NCI-H510A (cell line): ENCODE measurements at places on chromosomes 16 and 17.
A peak's percentile ranks its signal among the peaks of the same experiment; 100 is the strongest.

GRCh38 chr17:79778504-79779083, 646 bp downstream of the CBX2 start:
- DNase-seq, result peak; percentile 40

DNA sequence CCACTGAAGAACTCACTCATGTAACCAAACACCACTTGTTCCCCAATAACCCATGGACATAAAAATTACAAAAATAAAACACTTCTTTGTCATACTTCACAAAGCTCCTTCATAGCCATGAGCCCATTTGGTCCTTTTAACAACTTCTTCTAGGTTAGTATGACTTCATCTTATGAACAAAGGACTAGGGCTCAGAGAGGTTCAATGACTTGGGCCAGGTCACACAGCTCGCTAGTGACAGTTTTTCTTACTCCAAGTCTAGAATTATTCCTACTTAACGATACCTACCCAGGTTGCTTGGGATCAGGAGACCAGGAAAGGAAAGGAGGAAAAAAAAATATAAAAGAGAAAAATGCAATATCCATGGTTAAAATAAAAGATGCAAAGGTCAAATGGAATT, 353.4 kb downstream of the SOX9 start:
- no peak for DNase-seq

- DNase-seq, result no peak
Measured at GRCh38 chr17:2770129-2770528, 20.7 kb upstream of the CCDC92B start.

DNA sequence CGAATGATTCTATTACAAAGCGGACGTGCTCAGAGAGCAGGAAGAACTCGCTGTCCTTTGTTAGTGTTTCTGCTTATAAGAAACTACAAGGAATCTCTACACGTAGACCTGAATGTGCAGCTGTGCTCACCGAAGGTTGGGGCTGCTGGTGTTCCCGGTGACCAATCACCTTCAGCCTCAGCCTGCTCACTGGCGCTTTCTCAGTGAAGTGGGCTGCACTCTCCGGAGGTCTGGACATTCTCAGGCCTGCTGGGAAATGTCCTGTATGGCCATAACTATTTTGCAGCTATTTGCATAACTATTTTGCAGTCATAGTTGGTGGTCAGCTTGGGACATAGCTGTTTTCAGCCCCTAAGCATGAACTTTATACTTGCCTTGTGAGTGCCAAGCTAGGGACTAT, 9.7 kb upstream of the CIAO3 start:
- DNase-seq, result no peak

DNA sequence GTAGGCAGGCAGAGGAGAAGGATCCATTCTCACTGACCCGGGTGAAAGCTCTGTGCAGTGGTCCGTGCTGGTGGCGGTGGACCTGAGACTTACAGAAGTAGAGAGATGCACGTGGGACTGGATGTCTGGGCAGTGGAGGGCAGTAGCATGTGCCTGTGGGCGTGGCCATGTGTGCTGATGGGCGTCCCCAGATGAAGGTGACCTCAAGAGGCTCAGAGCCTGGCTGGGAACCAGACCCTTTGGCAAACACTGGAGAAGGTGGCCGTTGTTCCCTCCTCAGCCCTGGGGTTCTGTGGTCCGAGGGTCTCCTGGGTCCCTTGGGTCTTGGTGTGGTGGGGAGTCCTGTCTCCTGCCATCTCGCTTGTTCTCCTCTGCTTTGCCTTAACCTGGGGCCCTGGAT, 15.6 kb downstream of the WSCD1 start:
- no peak for DNase-seq

DNA sequence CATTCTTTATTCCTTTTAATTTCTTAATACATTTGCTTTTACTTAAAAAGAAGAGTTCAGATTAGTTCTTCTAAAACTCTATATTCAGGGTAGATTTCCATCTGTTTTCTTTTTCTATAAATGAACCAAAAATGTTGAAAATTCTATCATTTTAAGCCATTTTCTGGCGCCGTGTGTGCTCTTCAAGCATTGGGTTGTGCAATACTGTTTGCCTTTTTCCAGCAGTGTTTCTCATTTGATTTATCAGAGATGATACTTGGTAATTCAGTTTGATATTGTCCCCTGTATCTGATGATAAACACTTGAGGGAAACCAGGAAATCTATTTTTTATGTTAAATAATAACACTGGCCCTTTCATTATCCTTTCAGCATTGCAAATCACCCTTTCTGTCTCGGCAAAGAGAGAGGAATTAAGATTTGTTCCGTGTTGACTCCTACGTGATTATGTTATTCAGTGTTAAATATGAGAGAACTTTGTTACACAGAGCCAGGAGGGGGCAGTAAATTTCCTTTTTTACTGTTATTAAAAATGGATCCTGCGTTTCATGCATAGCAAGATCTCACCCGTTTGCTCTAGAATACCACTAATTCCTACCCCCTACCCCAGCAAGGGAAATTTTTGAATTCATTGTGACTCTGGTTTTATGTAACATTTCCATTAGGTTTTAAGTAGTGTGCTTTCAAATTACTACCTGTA, 606.9 kb upstream of the RBFOX1 start:
- DNase-seq, result no peak

DNA sequence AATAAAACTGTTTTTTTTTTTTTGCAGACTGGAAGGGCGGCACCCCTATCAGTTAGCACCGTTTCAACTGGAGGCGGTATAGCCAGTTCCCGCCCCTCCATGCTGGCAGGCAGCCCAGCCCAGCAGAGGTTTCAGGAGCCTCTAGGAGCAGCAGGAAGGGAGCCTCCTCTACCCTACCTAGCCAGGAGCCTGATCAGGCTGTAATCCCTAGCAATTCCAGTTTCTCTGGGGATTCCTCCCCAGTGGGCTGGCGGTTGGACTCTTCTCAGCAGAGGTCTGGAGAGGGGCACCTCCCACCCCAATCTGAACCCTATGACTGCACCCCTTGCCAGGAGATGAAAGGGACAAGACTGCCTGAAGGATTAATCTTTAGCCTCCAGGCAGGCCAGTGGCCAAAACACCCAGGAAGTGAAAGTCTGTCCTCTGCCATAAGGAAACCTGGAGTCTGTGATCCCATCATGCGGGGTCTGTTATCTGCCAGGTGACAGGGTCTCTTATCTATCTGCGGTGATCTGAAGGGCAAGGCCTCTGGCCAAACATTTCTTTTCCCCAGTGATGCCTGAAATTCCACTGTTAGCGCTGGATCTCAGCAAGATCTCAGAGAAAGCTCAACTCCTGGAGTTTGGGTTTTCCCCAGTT, 4.9 kb upstream of the CDH1 start:
- no peak for DNase-seq

DNA sequence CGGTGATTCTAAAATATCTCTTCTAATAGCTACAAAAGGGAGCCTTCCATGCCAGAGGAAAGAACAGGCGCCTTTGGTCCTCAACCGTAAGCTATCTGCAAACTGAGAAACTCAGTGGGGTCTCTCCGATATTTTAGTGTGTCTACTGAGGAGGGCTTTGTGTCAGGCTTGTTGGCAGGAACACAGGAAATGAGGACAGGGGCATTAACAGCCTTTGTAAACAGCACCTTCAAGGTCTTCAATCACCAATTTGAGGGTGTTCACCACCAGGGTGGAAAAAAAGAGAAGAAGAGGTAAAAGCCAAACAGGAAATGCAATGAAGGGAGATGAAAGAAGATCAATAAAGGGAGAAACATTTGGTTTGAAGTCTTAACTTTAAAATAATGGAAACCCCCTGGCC, 580.1 kb upstream of the SALL1 start:
- no peak for DNase-seq

GRCh38 chr17:83053739-83054451, 25.5 kb upstream of the METRNL start:
- no peak for DNase-seq

DNA sequence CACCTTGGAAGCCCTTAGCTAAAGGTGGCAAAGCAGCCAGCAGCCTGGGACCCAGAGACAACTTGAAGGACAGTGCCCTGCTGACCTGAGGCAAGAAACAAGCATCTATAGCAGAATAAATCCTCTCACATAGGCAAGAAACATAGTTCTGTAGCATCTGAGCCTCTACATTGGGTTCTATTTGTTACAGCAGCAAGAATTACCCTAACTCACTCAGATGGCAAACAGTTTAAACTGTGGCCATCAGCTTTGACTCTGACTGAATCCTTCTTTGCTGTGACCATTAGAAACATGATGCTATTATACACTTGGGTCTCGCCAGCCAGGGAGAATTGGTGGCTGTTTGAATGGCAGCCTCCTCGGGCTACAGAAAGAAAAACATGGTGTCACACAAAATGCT, 53.1 kb upstream of the CCL1 start:
- DNase-seq, result no peak

DNA sequence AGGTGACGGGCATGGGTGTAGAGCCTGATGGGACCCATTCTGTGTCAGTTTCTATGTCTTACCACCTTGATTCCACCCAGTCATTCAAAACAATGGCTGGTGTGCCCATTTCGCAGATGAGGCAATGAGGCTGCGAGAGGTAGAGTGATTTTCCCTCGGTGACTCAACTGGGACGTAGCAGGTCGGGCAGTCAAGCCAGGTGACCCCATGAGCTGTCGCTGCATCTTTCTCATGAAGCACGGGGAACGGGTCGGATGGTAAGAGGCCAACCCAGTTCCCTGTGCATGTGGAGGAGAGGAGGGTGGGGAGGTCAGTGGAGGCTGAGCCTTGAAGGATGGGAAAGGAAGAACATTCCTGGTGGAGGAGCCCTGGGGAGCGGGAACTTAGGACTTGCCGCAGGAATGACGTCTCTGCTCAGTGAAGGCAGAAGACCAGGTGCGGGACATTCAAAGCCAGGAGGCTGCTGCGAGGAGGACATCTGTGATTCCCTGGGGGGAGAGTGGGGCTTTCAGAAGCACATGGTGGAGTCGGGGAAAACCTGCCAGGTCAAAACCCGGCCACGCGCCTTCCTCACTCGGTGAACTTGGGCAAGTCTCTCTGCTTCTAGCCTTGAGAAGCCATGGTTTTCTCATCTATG, 1.1 kb downstream of the IL21R start:
- DNase-seq, result no peak

GRCh38 chr17:63495491-63495890, 18.6 kb downstream of the ACE start:
- no peak for DNase-seq

DNA sequence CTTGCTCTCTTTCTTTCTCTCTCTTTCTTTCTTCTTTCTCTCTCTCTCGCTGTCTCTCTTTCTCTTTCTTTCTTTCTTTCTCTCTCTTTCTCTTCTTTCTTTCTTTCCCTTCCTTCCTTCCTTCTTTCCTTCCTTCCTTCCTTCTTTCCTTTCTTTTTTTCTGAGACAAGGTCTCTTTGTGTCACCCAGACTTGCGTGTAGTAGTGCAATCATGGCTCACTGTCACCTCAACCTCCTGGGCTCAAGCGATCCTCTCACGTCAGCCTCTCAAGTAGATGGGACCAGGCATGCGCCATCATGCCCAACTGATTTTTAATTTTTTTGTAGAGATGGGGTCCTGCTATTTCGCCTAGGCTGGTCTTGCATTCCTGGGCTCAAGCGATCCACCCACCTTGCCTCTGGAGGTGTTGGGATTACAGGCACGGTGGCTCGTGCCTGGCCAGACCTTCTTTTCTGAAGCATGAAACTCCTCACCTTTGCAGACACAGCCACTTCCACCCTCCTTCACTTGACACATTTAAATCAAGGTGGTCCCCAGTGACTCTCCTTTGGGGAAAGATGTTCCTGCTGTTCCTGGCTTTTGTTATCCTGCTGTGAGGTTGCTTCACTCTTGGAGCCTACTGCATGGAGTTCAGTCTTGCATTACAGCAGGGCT, 26.8 kb upstream of the NKD1 start:
- no peak for DNase-seq

GRCh38 chr17:80763293-80763867, 218.7 kb downstream of the RPTOR start:
- no peak for DNase-seq

DNA sequence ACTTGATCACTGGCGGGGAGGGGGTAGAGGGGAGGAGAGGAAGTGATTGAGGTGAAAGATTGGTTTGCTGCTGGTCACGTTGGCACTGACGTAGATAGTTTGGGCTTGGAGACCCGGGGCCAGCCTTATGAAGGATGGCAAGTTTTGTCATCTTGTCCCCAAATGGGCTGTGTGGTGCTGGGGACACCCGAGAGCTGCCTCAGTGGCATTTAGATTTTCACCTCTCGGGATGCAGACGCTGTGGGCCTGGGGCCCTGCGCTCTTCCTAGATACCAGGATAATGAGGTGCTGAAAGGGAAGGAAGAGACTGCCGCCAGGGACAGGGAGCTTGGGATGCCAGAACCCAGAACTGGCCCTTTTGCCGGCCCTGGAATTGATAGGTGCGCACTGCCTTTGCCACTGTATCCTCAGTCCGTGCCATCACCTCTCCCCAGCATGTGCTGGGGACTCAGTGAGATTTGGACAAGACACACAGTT, 1.4 kb upstream of the SOCS3 start:
- no peak for DNase-seq
